ENCODE measurements at places on chromosomes 3 and 15.
A peak's percentile ranks its signal among the peaks of the same experiment; 100 is the strongest.

GRCh38 chr3:152400887-152401286, 132.2 kb downstream of the MBNL1 start:
- no peak for DNase-seq

- DNase-seq: no peak
These were observed 109.9 kb upstream of the RAP2B start for GRCh38 chr3:153052096-153052460.

DNA sequence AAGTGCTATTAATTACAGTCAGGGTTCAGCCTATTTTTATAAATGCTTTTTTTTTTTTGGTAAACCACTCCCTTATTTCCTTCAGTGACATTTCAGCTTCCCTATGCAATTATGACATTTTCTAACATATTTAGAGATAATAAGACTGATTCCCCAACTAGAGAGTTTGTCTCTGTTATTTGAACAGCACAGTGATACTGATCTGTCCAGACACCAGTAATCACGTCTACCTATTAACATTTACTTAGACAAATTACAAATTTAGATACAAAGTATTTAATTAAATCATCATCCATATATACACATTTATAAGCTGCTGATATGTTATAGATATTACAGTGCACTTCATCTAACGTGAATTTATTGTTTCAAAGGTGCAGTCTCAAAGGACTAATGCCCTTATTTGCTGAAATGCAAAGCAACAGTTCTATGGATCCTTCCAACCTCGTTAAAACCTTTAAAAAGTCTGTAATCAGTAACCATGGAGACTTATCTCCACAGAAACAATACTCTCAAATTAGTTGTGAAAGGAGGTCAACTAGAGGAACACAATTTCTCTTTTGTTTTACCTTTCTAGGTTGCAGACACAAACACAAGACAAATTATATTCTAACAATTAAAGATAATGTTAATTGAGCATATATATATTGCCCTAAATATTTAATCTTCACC, 1531.1 kb downstream of the SI start:
- DNase-seq: no peak

DNA sequence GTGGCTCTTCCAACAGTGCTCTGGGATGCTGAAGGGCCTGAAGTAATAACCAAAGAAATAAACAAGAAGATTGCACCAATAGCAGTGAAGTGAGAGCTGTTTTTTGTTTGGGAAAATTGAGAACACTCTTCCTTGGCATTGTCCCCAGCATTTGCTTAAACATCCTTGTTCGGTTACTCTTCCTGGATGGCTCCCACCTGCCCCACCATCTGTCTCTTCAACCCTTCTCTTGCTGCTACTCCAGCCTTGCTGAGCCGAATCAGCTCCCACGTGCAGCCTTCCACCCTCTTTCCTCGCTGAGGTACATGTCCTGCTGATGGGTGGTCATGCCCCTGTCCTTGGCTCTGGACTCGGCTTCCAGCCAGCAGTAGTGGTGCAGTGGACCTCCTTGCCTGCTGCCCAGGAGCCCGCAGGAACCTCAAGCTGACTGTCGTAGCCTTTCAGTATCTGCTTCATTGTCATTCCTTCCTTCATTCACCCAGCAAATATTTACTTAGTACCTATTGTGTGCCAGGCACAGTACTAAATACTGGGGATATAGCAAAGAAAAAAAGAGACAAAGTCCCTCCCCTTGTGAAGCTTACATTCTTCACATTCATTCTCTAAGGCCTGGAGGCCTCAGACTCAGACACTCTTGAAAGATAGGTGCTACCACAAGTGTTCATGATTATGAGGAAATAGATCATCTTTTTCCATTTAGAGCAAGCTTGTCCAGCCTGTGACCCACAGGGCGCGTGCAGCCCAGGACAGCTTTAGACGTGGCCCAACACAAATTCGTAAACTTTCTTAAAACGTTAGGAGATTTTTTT, 17.1 kb upstream of the VILL start:
- DNase-seq: no peak

DNA sequence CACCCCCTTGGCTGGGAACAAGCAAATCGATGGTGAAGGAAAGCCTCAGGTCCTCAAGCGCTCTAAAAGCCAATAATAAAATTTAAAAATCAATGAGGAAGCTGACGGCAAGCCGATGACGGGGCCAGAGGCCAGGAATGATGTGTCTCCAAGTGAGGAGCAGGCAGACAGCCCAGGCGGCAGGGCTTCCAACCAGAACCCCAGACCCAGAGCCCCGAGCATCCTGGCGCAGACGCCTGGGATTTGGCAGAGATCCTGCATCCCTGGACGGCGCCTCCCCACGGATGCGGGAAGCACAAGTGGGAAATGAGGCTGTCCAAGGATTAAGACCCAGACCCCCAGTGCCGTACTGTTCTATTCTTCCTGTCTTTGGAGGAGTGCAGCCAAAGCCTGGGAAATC, 123.0 kb upstream of the PROK2 start:
- DNase-seq: no peak

DNA sequence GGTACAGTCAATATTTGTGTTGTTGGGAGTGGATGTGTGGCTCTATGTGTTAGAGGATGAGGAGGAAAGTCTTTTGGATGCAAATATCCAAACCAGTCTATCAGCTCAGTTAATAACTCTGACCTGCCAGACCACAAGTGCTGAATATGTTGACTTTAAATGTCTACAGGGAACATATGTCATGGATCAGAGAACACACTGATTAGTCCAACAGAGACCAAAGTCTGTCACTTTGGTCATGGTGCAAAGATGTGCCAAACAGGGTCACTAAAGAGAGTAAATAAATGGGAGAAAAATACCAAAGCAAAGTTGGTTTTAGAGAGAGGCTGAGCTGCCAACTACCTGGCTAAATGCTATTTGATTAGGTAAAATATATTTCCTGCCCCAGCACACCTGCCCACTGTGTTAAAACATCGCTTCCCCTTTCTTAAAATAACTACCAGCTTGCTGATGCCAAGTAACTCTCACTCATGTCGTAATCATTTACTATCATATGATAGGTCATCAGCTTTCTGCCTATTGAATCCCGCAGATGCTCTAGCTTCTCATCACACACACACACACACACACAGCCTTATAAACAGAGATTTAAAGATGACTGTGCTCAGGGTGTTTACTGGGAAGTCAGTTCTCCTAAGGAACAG, 173.3 kb downstream of the PDZRN3 start:
- no peak for DNase-seq

- DNase-seq: no peak
These were observed 42.8 kb downstream of the NR2C2 start for GRCh38 chr3:14989943-14990779.

GRCh38 chr15:58114812-58115211, 23.4 kb upstream of the AQP9 start:
- no peak for DNase-seq

DNA sequence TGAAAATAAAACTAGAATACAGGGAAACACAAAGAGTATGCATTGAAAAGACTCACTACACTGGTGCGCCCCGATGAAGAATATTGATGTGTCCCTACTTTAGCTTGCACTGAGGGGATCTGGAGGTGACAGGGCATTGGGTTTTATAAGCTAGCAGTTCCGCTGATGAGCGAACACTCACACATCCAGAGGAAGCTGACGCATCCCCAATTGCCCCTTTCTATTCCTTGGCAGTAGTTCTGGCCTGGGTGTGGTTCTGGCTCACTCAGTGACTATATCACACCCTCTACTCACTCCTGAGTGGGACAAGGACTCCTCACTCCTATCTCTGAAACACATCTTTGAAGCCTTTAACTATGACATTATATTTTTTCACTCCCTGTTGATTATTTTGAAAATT, 71.0 kb downstream of the B3GNT5 start:
- DNase-seq: no peak

GRCh38 chr3:14761121-14761672, 57.6 kb upstream of the FGD5 start:
- DNase-seq: no peak

DNA sequence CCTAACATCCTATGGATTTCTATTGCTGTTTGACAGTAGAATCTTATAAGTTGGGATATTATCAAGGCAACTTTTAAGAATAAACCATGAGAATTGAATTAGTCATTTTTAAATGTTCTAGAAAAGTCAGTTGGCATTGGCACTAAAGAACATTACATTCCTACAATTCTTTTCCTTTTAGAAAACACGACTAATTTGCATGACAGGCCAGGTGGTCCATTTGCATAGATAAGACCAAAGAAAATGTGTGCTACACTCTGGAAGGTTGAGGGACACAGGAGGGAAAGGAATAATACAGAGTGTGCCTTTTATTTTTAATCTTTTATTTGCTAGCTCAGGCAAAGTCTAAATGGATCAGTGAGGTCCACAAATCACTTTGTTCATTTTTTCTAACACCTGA, 962.3 kb downstream of the EPHA3 start:
- DNase-seq: no peak

DNA sequence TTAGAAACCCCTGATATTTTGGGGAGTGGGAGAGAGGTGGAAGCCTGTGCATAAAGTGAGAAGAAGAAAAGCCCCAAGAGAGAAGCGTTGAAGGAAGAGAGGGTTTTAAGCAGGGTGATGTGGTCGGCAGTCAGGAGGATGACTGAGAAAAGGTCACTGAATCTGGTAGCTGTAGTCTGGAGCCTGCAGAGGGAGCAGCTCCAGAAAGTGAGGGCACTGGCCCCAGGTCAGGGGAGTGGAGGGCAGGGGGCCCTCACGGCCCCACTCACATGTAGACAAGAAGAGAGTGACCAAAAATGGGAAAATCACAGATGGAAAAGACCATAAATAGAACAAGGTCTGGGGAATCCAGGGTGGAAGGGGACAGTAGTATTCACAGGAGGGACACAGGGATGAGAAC, 105.5 kb downstream of the RYK start:
- DNase-seq: no peak

- no peak for DNase-seq
These were observed 80.1 kb upstream of the ARL6 start for GRCh38 chr3:97684490-97684889.

- peak; percentile 62 for DNase-seq
These were observed at the start of gene RASGRP1 for GRCh38 chr15:38564557-38565286. Gene RASGRP1, minus strand, starts transcription at chr15:38564814. Its CDS starts 186 bp downstream, at chr15:38564628.
